ENCODE measurements at places on chromosomes 6 and 20.

- no peak for DNase-seq
Observed at GRCh38 chr6:5606546-5606945, 345.2 kb downstream of the FARS2 start.

DNA sequence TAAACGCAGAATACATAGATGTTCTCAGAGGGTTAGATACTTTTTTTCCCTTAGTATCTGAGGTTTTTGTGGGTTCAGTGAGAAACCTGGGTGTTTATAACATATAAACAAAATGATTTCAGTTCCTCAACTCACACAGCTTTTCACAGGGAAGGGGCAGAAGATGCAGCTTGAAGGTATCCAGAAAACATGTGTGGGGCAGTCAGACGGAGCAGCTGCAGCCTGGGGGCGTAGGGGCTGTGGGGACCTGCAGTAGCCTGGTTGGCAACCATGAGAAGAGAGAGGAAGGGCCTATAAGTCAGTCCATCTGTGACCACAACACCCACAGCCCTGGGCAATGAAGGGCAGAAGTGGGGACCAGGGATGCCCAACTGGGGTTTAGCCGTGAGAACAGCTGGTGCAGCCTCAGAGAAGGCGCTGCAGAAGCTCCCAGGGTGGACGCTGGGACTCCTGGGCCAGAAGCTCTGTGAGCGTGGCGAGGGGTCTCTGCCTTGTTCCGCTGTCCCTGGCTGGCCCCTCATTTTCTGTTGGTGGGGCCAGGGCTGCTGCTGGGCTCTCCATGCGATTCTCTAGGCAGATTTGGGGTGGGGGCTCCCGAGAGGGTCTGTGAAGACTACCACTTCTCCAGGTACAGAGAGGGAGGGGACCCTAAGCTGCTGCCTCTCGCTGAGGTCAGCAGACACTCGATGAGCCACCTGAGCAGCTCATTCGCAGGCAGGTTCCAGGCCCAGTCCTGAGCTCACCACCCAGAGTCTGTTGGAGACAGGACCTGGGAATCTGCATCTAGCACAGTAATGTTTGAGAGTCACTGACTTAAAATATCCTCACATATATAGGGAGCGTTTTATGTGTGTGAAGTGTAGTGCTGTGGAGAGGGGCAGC is 181.2 kb downstream of the ZDHHC14 start:
- DNase-seq, result peak; percentile 85

- no peak for DNase-seq
Observed at GRCh38 chr6:126267626-126268025, 72.3 kb upstream of the CENPW start.

GRCh38 chr6:29696147-29697125 is 15.5 kb upstream of the ZFP57 start:
- peak; percentile 19 for DNase-seq

GRCh38 chr6:81613606-81614005 is 138.9 kb downstream of the TENT5A start:
- no peak for DNase-seq

DNA sequence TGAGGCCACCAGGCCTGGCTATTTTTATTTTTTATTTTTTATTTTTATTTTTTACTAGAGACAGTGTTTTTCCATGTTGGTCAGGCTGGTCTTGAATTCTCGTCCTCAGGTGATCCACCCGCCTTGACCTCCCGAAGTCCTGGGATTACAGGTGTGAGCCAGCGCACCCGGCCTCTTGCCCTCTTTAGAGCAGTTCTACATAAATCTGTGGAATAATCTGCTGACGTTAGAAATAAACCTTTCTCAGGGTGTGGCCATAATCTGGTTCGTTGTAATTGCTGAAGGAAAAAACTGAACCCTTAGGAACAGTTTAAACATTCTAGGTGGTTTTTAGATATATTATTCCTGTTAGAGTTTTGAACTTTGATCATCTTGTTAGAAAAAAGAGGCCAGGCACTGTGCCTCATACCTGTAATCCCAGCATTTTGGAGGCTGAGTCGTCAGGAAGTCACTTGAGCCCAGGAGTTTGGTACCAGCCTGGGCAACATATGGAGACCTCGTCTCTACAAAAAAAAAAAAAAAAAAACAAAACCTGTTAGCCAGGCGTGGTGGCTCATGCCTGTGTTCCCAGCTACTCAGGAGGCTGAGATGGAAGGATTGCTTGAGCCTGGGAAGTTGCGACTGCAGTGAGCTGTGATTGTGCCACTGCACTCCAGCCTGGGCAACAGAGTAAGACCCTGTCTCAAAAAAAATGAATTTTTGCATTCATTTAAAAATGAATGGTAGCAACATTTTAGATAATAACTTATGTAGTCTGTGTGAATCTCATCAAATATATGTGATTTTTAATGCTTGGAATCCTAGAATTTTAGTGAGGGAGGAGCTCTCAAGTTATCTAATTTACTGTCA is 24.2 kb downstream of the ASXL1 start:
- no peak for DNase-seq

Data from RPMI8226 (cell line).